Activated effector memory CD4-positive, alpha-beta T cell treated with anti-CD3 and anti-CD28 coated beads, Interleukin-2, amount 50 U/mL, for 16 hours (primary cell): ENCODE measurements at places on chromosomes 12 and 14.

- no peak for DNase-seq
Measured at GRCh38 chr12:55686366-55687010, 21.2 kb downstream of the ITGA7 start.

DNA sequence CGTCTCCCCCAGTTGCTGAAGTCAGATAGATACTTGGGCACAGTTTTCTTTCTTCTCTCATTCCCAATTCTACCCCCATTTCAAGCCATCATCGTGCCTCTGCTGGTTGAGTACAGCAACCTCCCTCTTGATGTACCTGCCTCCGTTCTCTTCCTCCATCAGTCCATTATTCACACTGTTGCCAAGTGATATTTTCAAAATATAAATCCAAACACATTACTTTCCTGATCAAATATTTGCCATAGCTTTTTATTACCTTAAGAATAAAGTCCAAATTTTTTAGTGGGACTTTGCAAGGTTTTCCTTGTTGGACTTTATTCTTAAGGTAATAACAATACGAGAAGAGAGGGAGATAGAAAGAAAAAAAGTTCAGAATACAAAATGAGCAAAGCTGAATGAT is 18.6 kb upstream of the SSPN start:
- DNase-seq = no peak

GRCh38 chr12:45244561-45245343 is 28.9 kb downstream of the ANO6 start:
- no peak for DNase-seq

GRCh38 chr12:42868291-42868690 is 278.7 kb upstream of the PRICKLE1 start:
- no peak for DNase-seq

GRCh38 chr14:80387563-80387981 is 176.3 kb upstream of the DIO2 start:
- no peak for DNase-seq

- DNase-seq = peak; percentile 58
Measured at GRCh38 chr14:102902523-102903247, 19.8 kb upstream of the AMN start.

DNA sequence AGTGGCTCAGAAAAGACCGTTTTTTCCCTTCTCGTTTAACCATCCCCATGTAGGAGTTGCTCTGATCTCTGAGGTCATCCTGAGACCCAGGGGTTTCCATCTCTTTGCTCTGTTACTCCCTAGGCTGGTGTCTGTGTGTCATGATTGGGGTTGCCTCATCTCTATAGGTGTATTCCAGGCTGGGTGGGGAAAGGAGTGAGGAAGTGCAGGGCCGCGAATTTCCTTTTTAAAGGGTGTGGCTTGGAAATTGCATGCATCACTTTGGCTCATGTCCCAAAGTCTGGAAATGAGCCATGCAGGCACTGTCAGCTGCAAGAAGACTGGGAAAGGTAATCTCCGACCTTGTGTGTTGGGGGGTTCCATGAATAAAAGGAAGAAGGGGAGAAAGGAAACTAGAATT is 201.9 kb downstream of the AACS start:
- no peak for DNase-seq

DNA sequence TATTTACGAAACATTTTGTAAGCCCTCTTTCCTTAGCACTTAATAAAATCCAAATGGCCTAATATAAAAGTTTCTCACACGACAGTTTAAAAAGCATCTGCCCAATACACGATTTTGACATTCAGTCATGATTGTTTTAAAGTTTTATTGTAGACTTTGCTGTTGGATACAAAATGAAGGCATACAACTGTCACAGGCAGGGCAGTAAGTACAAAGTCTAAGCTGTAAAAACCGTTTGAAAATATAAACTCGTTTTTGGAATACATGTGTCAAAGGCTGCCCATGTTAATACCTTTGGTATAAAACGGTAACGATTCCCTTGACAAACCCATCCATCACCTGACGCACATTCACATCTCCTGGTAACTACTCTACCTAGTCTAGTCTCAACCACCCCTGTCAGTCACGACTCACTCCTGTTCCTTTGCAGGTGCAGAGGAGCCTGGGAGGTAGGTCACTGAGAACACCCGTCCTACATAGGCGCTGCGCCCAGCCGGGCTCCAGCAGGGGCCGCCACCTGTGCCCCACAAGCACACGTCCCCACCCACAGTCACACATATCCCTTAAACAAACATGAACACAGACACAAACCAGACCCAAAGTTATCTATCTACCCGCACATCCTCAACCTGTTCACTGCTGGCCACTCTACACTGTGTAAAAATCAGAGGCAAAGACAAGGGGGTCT is 27.1 kb downstream of the KCTD10 start:
- no peak for DNase-seq

DNA sequence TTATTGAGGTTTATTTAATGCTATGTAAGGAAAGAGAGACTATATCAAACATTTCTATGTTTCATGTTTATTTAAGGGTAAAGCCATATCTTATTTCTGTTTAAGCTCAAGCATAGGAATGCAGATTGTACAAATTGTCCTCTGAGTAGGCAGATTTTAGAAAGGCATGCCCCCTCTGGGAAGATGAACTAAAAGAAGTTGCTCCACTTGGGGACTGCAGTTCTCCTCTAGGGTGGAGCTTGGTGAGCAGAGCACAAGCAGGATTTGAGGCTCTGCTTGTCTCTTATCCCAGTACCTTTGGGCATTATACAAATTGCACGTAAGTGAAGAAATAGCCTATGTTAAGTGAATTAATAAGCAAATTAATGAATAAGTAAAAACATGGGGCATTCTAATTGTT is 96.2 kb upstream of the PDE3A start:
- DNase-seq = no peak

DNA sequence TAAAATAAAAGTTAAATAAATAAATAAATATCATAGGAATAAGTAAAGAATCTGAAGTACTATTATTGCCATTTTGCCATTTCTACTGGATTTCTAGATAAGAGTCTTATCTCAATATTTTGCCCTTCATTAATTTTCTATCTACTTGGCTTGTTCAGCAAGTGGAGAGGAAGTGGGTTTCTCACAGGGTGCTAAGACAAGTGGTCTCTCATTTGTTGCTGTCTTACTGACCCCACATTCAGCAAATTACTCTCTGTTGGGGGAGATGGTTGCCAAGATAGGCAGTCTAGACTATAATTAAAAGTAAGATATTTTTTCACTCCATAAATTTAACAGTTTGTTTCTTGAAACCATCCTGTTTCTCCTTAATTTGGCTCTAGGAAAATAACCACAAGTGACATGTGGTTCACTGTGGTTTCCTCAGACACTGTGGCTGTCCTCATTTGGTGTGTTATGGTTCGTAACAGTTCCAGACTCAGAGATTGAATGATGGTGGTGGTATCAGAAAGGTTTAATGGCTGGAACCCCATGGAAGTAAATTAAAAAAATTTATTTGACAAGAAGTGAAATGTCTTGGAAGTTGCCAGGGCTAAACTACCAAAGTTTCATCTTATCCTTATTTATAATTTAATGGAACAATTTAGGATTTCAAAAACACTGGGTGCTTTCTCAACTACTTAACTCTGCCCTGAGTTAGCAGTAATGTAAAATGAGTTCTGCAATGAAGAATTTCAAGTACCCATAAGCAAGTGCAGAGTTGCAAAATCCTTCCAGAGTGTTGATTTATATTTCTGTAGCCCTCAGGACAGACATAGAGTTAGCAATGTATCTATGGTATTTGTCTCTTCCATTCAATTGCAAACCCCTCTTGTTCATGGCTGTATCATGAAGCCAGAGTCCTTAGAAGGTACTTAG is 214.8 kb downstream of the MSRB3 start:
- DNase-seq = no peak

- no peak for DNase-seq
Measured at GRCh38 chr14:20487396-20487725, 18.0 kb upstream of the RNASE10 start.

- no peak for DNase-seq
Measured at GRCh38 chr12:4743046-4743445, 22.8 kb downstream of the GALNT8 start.

- no peak for DNase-seq
Measured at GRCh38 chr14:65156568-65157366, 54.5 kb upstream of the MAX start.

DNA sequence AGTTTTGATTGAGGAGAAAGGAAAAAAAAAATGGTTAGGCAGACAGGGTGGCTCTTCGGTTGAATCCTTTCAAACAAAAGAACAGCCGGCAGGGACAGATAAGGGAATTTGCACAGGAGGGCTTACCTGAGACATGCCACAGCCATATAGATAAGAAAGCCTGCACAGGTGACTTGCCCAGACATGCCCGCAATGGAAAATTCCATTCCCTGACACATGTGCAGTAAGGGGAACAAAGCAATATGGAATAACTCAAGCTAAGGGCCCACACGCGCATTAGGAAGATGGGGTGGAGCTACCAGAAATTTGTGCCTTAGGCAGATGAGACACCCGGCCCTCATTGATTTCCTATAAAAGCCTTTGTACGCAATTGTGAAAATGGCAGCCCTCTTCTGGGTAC is 86.7 kb downstream of the TMEM260 start:
- DNase-seq = no peak

DNA sequence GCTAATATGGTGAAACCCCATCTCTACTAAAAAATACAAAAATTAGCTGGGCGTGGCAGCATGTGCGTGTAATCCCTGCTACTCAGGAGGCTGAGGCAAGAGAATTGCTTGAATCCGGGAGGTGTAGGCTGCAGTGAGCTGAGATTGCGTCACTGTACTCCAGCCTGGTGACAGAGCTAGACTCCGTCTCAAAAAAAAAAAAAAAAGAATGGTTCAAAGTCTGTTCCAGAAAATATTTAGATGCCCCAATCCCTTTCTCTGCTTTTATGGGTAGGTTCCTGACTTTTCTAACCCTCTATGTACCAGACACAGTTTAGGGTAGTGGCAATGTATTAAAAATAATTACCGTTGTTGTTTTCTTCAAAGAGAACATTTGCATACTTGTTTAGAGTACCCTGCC is 161.4 kb downstream of the STXBP6 start:
- DNase-seq = no peak

GRCh38 chr14:32450919-32451675 is 122.0 kb downstream of the AKAP6 start:
- no peak for DNase-seq

DNA sequence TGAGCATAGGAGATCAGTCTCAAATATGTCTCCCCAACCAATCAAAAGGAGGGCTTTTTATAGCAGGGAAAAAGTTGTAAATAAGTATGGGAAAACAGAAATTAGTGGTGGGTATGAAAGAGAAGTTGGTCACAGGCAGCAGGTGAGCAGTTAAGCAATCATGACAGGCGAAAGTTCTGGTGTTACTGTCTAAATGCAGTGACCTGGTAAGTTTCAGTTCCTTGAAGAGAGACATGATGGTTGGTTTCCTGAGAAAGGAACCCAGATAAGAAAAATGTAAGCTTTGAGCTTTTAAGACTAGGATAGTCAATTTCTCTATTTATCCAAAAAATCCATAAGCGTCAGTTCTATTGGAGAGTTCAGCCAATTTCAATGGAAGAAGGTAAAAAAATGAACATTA is 466.2 kb upstream of the FLRT2 start:
- DNase-seq = no peak

DNA sequence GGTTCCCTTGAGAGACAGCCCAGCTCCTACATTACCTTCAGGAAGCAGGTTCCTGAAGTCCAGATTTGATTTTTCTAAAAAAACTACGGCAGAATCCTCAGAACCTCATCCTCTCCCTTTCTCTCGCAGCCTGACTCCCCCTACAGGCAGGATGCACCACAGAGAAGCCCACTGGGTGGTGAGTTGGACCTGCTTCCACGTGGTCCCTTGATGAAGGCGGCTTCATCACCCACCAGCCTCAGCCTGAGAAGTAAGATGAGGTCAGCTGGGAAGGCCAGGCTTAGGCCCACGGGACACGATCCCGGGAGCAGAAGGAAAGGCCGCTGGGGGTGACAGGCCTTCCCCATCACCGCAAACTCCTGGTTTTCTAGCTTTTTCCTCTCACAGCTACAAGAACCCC is 83.0 kb downstream of the ACTN1 start:
- no peak for DNase-seq

- DNase-seq = peak; percentile 68
Measured at GRCh38 chr12:9951026-9951675, 19.0 kb upstream of the CLEC2A start.

DNA sequence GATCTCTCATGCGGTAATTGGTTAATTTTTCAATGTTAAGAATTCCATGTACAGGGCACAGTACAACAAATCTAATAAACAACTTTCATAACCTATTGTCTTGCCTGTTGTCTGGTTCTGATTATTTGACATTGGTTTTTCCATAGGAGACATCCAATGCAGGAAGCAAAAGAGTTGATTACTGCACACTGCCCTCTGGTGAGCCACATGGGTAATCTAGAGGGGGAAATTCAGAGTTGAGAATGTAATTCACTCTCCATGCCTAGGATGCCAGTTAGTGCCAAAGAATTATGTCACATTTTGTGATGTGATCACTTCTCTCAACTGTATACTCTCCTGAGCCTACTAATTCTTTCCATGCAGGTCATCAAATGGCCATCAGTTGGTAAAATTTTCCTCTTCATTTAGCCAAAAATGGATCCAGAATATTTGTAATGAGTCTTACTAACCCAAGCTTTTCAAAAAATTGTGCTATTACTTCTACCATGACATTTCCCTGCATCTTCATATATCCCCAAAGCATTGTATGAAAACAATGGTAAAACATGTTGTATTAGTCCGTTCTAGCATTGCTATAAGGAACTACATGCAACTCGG is 17.7 kb upstream of the CCDC91 start:
- DNase-seq = no peak

DNA sequence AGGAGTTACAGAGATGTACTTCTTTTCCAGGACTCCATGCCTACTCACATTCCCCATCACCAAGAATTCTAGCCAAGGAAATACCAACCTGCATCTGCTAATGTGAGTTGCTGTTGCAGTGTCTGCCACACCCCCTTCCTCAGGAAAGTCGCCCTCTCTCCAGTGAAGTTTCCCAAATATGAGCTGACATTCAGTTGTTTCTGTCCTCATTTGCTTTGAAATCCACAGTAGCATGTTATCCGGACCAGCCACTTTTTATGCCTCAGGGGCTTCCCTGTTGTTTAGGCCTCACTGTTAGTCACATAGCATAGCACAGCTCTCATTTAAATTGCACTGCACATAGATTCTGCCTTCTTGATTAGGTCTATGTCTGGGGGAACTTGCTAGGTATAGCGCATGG is 212.4 kb downstream of the EGLN3 start:
- DNase-seq = no peak

GRCh38 chr12:13563743-13564125 is 367.2 kb downstream of the EMP1 start:
- DNase-seq = no peak

- DNase-seq = no peak
Measured at GRCh38 chr12:15811214-15812127, 22.3 kb upstream of the EPS8 start.

DNA sequence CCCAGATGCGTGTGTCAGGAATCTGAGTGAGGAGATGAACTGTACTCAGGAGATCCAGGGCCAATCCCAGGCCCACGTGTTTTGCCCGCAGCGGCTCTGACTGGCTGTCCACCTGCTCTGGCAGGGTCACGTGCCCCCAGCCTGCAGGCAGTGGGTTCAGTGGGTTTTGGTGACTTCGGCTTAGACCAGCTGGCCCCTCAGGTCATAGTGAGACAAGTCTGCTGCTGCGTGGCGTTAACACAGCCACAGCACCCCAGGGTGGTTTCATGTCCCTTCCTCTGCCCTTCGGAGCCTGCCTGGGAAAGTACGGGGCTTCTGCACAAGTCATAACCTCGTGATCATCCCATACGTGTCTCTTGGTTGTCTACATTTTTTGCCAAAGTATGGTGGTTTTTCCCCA is 2.6 kb downstream of the FBRSL1 start:
- DNase-seq = no peak
